ENCODE measurements at places on chromosomes 6 and 20.

- DNase-seq, result no peak
Measured at GRCh38 chr20:30513050-30513628, 744.3 kb upstream of the DEFB115 start.

GRCh38 chr20:14902432-14903089 is 565.1 kb upstream of the FLRT3 start:
- DNase-seq, result no peak

DNA sequence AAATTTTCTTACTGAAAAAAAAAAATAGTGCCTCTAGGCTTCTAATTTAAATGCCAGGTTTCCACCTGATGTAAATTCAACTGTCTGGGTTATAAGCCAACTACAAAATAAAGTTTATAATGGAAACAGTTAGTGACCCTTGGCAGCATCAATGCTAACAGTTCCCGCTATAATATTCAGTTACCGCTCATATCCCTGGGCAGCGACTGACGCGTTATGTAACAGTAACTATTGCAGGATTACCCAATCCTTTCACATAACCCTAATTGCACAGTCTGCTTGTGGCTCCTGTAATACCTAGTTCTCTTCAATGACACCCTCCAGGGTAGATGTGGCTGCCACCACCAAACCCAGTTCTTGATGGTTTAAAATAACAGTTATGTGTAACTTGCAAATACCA is 208.6 kb downstream of the MOXD1 start:
- no peak for DNase-seq

DNA sequence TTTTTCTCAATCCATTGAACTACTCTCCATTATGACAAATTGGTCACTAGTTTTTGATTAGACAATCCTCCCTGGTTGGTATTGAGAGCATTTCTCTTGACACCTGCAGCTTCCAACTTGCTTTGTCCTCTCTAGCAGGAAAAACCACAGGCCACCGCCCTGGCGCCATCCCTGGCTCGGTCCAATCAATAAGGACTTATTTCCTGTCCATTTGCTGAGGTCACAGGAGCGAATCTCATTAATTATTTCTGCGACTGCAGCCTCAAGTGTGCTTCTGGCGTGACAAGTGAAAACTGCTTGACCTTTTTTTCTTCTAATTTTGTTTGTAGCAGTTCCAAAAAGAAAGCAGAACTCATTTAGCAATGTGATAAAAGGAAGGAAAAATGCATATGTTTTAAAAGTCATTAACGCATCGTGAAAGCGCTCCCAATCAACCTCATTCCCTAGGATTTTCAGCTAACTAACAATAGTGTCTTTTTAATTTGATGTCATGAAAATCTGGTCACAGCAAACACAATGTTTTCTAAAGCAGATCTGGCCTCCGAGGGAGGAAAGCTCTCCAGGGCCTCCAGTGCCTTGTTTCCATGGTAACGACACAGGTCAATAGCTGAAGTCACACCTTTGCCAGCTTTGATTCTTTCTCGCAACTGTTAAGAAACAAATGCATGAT is 39.0 kb upstream of the BEND3 start:
- no peak for DNase-seq
